ENCODE measurements at places on chromosomes 16 and 17.

- DNase-seq: no peak
These were observed 62.7 kb downstream of the TEX2 start for GRCh38 chr17:64200080-64201032.

DNA sequence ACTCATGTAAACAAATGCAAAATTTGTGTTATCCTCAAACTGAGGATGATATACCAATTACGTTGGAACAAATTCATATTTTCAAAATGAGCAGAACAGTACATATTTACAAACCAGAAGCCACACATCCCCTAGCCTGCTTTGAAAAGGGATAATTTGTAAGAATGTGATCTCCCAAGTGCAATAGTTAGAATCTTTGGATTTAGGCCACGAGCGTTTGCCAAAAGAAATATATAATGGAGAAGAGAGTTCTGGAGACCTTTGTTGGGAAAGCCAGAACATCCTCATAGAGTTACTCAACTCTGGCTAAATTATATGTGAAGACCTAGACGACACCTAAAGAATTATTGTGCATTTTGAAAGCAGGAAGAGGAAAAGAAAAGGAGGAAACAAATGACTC, 449.3 kb downstream of the KCNJ2 start:
- DNase-seq: no peak

- DNase-seq: no peak
These were observed 13.8 kb downstream of the MAP2K3 start for GRCh38 chr17:21298056-21298982.

- DNase-seq: no peak
These were observed 1.7 kb upstream of the PLK1 start for GRCh38 chr16:23676924-23677480.

GRCh38 chr16:86528061-86528929, 18.0 kb downstream of the FOXF1 start:
- DNase-seq: no peak

DNA sequence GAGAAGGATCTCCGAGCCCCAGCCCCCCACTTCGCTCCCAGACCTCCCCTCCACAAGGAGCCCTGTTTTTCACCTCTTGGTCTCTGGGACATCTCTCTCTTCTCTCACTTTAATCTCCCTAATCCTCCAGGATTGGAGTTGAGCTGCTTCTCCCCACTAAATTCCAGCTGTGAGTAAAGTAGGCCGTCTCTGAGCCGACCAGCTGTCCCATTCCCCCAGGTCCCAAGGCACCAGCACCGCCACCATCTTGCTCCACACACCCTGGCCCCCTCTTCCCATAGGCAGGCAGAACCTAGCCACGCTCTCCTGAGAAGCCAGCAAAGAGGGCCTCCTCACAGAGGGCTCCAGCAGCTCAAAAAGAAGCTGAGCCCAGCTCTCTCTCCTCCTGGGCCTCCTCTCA, 878 bp downstream of the DLG4 start:
- DNase-seq: no peak

- no peak for DNase-seq
These were observed 40.2 kb downstream of the SMG6 start for GRCh38 chr17:2263183-2264066.

DNA sequence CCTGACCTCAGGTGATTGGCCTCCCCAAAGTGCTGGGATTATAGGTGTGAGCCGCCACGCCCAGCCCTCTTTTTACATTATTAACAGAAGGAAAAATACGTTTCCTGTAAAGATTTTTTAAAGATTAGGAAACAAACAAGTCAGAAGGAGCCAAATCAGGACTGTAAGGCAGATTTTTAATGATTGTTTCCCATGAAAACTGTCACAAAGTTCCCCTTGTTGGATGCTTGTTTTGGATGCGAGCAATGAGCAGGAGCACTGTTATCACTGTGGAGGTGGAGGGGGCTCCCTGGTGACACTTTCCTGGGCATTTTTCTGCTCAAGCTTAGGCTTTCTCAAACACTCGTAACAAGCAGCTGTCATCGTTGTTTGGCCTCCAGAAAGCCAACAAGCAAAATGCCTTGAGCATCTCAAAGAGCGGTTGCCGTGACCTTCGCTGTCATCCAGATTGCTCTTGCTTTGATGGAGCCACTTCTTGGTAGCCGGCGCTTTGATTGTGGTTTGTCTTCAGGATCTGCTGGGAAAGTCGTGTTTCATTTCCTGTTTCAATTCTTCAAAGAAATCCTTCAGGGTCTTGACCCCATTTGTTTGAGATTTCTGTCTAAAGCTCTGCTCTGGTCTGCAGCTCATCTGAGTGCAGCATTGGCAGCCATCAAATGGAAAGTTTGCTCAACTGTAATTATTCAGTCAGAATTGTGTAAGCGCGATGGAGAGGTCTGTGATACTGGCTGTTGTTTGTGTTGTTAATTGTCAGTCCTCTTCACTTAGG, 128.7 kb downstream of the RPTOR start:
- DNase-seq: no peak

GRCh38 chr17:7959503-7960253, 27.7 kb downstream of the CNTROB start:
- DNase-seq: no peak

- DNase-seq: no peak
These were observed 76.0 kb downstream of the ABCC1 start for GRCh38 chr16:16025214-16025968.

DNA sequence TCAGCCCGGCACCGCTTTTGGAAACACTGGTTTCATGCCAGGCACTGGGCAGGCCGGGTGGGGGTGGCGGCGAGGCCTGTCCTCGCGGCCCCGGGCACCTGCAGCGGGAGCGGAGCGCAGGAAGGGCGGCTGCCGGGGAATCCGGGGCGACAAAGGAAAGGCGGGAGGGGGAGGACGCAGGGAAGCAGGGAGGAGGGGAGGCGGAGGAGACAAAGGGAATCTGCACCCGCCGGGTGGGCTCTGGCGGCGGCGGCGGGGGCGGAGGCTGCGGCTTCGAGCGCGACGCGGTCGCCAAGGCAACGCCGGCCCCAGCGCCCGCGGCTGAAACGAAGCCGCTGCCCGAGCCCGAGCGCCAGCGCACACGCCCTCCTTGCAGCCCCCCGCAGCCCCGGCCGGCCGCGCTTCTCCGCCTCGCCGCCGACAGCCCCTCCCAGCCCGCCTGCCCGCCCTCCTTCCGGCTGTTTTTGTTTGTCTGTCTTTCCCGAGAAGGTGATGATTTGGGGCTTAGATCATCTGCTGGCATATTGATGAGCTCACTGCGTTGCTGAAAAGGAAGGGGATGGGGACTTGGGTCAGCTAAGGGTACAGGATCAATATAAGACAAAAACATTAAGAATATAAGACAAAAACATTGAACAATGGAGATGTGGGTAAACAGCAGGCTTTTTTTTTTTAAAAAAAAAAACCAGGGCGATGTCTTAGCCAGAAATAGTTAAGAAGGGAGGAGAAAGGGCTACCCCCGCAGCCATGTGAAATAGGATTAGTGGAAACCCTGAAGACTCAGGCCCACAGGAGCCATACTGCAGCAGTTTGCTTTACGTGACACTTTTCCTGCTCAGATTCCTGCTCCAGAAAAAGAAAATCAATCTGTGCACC, 32.7 kb downstream of the CDK5R1 start:
- DNase-seq: no peak

- no peak for DNase-seq
These were observed 88.4 kb downstream of the USP32 start for GRCh38 chr17:60303406-60304099.

DNA sequence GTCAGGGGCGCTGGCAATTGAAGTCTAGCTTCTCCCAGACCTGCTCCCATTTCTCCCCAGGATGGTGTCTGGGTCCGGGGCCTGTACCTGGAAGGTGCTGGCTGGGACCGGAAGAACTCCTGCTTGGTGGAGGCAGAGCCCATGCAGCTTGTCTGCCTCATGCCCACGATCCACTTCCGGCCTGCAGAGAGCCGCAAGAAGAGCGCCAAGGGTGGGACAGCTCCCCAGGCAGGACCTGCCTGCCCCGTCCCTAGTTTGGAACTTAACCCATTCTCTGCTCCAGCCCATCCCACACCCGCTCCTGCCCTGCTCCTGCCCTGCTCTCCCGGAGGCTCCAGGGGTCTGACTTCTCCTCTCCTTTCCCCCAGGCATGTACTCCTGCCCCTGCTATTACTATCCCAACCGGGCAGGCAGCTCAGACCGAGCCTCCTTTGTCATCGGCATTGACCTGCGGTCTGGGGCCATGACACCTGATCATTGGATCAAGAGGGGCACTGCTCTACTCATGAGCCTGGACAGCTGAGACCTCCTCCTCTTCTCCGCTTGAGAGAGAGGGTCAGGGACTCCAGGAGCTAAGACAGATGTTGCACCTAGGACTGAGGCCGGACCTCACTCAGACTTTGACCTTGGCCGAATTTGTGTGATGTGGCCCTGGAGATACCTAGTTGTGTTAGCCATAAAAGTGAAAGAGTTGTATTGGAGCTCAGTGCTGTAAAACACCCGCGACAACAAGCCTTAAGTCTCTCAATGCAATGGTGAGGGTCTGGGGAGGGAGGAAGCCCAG, 814 bp upstream of the KDM6B start:
- no peak for DNase-seq
